SHP77 (cell line): ENCODE measurements at places on chromosomes 3 and 15.

DNA sequence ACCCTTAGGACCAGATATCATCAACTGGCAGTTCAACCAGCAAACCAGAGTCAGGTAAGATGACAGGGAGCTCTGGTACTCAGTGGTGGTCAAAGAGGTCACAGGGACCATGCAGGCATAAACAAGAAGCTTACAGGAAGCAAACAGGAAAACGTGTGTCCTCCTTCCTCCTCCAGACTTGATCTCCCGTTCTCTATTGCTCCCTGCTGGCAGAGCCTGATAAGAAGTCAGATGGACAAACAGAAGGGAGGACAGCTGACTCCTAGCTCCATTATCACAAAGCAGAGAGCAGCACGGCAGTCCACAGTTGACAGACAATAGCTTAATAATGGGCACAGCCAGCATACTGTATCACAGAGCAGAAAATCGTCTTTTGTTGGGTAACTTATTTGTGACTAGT lies 156.5 kb upstream of the SLC2A2 start:
- DNase-seq: no peak

DNA sequence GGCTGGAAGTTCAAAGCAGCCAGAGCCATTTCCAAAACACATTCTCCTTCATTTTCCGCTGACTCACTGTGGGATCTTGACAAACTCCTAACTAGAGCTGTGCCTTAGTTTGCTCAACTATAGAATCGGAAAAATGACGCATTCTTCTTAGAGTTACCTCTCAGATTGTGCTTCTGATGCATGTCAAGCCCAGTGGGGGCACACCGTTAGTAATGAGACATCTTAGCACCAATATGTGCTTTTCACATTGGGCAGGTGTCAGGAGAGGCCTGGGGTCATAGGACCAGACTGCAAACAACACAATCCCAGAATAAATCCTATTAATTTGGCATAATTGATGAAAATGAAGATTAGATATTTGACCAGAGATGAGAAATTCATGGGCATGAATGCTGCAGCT lies 71.3 kb upstream of the UBE3A start:
- no peak for DNase-seq

DNA sequence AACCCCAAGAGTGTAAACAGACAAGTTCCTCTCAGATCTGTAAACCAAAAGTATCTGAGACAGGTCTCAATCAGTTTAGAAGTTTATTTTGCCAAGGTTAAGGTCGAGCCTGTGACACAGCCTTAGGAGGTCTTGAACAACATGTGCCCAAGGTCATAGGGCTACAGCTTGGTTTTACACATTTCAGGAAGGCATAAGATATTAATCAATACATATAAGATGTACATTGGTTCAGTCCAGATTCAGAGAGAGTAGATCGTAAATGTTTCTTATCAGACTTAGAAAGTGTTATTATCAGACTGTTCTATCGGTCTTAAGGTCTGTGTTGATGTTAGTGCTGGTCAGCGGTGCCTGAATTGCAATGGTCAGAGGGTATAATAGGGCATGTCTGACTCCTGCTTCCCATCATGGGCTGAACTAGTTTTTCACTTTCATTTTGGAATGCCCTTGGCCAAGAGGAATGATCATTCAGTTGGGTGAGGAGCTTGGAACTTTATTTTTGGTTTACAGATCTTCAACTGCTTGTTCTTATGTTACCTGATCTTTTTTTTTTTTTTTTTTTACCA lies 27.0 kb upstream of the MFGE8 start:
- DNase-seq: no peak

- peak; percentile 54 for DNase-seq
Observed at GRCh38 chr3:139378587-139379241, 10.7 kb downstream of the COPB2 start.

DNA sequence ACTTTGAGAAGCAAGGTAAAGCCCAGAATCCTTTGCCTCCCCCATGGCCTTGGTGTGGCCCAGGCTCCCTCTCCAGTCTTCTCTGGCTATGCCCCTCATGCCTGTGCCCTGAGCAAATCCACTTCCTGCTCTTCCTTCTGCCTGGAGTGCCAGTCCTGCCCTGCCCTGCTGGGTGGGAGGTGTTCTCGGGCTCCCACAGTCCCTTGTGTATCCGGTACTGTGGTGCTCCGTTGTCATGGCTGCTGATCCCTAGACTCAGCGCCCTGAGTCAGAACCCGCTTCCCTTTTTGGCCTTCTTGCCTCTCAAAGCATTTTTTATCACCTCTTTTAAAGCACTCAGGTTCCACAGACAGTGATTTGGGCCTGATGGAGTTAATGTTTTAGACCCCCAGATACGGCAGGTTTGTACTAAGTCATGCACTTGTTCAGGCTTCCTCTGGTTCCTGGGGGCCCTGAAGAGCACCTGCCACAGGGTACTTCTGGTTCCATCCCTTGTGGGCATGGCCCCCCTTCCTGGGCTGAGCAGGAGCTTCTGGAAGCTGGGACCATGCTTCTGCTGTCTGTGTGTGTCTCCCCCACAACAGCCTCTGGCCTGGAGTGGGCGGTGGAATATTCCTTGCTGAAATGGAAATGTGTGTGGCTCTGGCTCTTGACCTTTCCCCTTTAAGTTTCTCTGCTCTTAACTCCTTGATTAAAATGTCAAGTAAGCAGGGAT lies 29.6 kb upstream of the ADAMTS7 start:
- DNase-seq: no peak

- no peak for DNase-seq
Observed at GRCh38 chr3:33430571-33430970, 9.6 kb downstream of the UBP1 start.

- DNase-seq: peak; percentile 37
Observed at GRCh38 chr3:62873761-62874710, 1.2 kb downstream of the CADPS start.

GRCh38 chr15:59649603-59650002 lies 7.7 kb downstream of the GTF2A2 start:
- DNase-seq: no peak

DNA sequence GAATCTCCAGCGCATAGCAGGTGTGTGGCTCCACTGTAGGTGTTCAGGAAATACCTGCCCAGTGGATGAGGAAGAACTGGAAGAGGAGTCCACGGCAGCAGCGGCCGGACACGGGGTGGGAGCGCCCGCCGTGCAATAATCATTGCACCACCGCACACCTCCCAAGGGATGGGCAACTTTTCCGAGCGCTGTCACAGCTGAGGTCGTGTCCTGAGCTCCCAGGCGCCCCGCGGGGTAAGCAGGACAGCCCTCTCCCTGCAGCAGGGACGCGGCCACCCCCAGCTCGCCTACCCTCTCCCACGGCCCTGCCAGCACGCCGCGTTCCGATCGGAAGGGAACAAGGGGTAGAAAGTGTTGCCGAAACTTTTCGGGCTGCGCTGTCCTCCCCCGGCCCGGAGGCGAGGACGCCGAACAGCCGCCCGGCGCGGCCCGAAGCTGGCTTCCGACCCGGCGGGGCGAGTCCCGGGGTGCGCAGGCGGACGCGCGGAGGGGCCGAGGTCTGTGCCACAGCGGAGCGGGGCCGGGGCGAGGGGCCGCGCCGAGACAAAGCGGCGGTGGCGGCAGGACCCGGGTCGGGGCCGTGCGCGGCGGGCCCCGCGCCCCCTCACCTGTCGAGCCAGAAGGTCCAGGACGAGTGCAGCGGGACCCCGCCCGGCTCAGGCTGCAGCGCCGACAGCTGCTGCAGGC lies 475 bp downstream of the EIF4E3 start:
- DNase-seq: no peak

DNA sequence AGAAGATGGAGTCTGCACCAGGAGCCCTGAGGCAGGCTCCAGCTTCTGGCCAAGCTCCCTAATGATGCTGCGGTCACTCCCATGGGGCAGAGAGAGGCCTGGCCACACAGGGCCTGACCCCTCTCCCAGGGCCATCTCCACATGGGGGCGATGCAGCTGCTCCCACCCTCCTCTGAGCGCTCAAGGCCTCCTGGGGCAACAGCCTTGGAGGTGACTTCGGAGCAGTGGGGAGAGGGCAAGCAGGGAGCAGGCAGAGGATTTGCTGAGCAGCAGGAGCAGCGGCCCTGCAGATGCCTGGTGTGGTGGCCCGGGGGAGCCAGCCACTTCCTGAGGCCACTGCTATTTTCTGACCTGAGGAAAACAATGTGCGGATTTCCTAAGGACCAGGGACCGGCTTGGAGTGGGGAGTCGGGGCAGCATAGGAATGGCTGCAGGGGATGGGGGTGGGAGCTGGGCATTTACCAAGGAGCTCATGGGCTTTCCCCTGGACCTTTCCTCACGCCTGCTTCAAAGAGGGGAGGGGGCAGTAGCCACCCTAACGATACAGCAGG lies 81.6 kb upstream of the RPL32 start:
- no peak for DNase-seq

DNA sequence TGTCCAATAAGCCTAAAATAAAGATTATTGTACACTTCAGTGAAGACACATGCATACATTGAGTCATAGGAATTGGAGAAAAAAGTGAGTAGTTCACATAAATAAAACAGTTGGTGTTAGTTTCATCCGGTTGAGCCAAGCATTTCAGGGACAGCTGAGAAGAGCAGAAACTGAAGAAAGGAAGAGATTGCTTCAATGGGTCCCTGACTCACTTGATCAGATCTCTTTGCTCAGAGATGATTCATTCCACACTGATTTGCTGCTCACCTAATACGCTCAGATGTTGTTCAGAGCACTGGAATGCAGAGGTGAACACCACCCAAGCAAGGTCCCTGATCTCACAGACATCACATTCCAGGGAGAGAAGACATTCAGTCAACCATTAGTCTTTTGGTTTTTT lies 93.7 kb downstream of the RAD18 start:
- DNase-seq: no peak

DNA sequence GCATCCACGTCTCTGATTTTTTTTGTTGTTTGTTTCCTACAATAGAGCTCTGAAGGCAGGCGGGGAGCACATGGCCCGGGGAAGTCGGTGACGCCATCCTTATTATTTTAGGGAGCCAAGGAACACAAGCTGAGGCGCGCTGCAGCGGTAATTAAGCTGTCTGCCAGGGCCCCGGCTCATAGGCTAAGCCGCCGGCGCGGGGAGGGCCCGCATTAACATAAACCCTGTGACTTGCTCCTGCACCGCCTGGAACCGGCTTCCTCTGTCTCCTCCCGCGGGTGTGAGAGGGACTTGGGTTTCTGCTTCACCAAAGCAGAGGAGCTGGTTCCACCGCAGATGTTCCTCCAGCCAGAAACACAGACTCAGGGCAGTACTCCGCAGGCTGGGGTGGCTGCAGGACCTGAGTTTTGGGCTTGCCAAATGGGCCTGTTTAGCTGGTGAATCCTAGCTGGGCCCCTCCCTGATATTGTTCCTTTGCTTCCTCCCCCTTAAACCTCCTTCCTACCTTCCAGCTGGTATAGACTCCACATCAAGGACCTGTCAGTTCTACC lies 25.3 kb downstream of the ANP32A start:
- no peak for DNase-seq
